H1 (cell line): ENCODE measurements at places on chromosomes 11 and 22. TPM values are rescaled to one million over a fixed set of nuclear protein-coding genes. Genes with fewer than 3 reads are reported as not detected.

DNA sequence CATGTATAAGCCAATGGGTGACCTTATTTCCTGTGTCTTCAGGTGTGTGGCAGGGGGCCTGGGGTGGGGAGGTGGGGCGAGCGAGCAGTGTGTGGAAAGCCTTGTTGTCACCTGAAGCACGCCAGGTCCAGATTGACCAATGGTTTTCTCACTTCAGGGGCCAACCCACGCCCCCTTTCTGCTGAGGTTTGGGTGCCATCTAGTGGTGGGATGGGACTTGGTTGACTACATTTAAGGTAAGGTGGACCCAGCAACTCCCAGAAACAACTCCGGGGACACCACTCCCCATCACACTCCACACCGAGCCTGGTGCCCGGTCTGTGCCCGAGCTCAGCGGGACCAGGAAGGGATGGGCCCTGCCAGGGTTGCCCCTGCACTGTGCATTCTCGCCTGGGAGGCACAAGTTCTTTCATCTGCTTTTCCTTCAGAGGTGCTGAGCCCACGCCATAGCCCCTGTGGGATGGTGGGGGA is 40.0 kb downstream of the TPCN2 start:
- DNase-seq, result peak; percentile 89
- H3K4me3 ChIP-seq, result no peak overlapping the region
- no peaks in the 10 kb centered on the region; the same call in 1 of the 2 replicates for H3K4me1 ChIP-seq
- no peaks in the 10 kb centered on the region for H3K27me3 ChIP-seq
- H3K36me3 ChIP-seq, result no peaks in the 10 kb centered on the region; the same call in 1 of the 2 replicates
- H3K27ac ChIP-seq, result no peak overlapping the region

Gene CD3E
- total RNA-seq, result not detected in 2 replicates

DNA sequence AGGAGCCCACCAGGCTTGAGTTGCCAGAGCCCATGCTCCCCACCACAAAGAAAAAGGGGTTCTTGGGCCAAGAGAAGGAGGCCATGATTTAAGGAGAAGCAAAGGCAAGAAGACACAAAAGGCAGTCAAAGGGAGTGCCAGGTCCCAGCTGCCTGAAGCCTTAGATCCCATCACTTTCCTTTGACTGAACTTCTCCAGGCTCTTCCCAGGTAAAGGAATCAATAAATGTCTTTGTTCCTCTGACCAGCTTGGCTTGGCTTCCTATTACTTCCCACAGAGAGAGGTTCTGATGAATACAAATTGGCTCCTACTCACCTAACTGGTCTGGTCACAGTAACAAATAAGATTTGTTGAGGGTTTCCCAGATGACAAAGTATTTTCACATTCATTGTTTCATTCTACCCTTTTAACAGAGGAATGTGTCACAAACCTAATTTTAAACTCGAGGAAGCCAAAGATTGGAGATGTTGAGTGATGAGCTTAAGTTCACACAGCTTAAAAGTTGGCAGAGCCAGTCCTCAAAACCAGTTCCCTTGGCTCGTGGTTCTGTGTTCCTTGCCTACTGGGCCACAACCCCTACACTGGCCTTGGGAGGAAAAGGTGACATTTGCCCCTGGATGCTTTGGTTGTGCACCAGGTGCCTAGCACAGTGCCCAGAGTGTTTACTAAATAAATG is 96.4 kb upstream of the SESN3 start:
- H3K4me3 ChIP-seq, result no peak overlapping the region
- no peak overlapping the region for H3K27ac ChIP-seq
- peaks cover 2% of the 10 kb centered on the region; the same call in 1 of the 2 replicates for H3K4me1 ChIP-seq
- H3K36me3 ChIP-seq, result no peaks in the 10 kb centered on the region
- no peak for DNase-seq

DNA sequence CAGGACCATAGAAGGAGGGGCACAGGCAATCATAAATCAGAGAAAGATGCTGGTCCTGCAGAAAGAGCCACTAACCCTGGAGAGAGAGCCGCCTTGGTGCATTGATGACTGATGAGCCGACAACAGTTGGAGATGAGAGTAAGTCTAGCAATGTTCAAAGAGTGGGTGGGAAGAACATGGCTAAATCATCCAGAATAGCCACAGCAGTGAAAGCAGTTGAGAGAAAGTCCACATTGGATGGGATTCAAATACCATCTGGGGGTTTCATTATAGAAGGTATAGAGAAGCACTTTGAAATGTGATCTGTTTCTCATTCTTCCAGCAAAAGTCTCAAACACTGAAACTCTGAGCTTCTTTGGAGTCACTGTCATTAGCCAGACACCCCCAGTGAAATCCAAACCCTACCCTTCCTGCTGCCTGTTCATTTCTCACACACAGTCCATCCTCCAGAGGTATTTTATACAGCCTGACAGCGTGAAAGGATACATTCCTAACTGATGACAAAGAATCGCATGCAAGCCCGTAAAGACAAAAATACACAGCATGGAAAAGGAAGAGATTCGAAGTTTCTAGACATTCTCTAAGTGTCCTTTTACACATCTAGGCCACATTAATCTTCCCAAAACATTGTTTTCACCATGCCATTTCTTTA is 303.1 kb upstream of the MPPED2 start:
- no peak for DNase-seq
- no peak overlapping the region for H3K4me3 ChIP-seq
- no peaks in the 10 kb centered on the region for H3K27me3 ChIP-seq
- no peaks in the 10 kb centered on the region for H3K4me1 ChIP-seq
- H3K27ac ChIP-seq, result no peak overlapping the region

- H3K27ac ChIP-seq, result no peak overlapping the region
- DNase-seq, result no peak
- no peaks in the 10 kb centered on the region for H3K4me1 ChIP-seq
- H3K27me3 ChIP-seq, result no peaks in the 10 kb centered on the region
- H3K4me3 ChIP-seq, result no peak overlapping the region
Measured at GRCh38 chr11:11320825-11321224, 32.2 kb downstream of the CSNK2A3 start.

GRCh38 chr22:31956360-31956759 is 12.0 kb downstream of the YWHAH start:
- H3K4me3 ChIP-seq, result no peak overlapping the region
- no peak overlapping the region for H3K27ac ChIP-seq
- H3K36me3 ChIP-seq, result peaks cover 24% of the 10 kb centered on the region
- DNase-seq, result no peak

DNA sequence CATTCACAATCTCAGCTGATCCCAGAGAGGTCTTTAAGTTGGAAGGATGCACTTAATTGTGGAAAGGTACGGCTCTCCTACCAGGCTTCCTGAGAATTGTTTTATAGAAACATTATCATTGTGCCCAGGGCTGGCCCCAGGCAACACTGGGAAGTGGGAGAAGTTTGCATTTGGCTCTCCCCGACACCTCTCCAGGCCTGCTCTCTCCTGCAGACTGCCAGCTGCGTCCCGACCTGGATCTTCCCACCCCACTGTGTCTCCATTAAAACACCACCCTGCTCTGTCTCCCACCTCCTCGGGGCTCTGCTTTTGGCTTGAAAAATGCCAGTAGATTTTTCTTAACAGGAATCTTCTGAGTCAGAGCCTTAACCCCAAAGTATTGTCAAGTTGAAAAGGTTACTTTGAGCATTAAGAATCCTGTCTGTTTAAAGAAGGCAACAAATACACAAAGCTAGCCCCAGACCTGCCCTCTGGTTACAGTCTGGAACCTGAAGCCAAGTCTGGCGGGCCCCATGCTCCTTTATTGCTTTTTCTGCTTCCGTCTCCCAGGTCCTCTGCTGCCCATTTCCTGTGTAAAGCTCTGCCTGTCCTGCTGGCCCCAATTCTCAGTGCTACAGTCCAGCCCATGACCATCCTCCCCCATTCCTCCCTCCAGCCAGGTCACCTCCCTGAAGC is 530.2 kb downstream of the SOX6 start:
- H3K27me3 ChIP-seq, result peaks cover 3% of the 10 kb centered on the region; the same call in 1 of the 2 replicates
- H3K36me3 ChIP-seq, result no peaks in the 10 kb centered on the region
- no peak overlapping the region for H3K4me3 ChIP-seq
- DNase-seq, result no peak

Gene TPBGL
- 0.25 and 0.37 TPM in 2 replicates for total RNA-seq

DNA sequence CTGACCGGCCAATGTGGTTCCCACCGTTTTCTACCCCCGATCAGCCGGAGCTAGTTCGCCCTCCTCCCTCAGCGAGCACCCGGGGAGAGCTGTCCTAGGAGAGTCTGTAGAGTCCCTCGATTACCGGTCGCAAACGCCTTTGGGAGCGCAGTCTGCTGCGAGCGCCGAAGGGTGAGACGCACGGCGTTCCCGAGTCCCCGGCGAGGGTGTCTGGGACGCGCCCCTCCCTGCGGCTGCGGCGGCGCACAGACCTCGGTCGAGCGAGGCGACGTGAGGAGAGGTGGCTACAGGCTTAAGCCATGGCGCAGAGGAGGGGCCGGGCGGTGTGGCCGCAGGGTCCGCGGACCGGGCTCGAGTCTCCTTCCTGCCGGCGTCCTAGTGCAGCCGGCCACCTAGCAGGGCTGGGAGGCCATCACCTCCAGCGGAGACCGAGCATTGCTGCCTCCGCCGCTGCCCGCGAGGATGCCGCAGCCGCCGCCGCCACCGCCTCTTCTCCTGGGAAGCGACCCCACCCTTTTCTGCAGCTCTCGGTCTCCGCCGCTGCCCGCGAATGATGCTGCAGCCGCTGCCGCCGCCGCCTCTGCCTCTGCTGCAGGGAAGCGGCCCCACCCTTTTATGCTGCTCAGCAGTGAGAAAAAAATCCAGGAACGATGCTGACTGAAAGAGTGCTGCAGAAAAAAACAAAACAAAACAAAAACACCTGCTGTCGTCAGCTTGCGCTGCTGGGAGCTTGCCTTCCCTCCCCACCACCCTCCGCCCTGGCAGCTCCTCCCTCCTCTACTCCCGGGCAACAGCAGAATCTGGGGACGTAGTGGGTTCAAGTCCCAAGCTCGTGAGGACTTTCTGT is at the start of gene MAP6:
Gene MAP6, minus strand, starts transcription at position 588 of the 847 bp plus-strand sequence. CDS start 669 bp downstream, outside the sequence.
- peaks cover 20% of the 10 kb centered on the region for H3K4me1 ChIP-seq
- H3K27ac ChIP-seq, result no peak within 1 kb of the TSS
- peak; percentile 72 for DNase-seq

Gene OR5B3
- total RNA-seq, result not detected in 2 replicates
